ENCODE measurements at places on chromosomes 7 and 10. TPM values are rescaled to one million over a fixed set of nuclear protein-coding genes. Genes with fewer than 3 reads are reported as not detected.

DNA sequence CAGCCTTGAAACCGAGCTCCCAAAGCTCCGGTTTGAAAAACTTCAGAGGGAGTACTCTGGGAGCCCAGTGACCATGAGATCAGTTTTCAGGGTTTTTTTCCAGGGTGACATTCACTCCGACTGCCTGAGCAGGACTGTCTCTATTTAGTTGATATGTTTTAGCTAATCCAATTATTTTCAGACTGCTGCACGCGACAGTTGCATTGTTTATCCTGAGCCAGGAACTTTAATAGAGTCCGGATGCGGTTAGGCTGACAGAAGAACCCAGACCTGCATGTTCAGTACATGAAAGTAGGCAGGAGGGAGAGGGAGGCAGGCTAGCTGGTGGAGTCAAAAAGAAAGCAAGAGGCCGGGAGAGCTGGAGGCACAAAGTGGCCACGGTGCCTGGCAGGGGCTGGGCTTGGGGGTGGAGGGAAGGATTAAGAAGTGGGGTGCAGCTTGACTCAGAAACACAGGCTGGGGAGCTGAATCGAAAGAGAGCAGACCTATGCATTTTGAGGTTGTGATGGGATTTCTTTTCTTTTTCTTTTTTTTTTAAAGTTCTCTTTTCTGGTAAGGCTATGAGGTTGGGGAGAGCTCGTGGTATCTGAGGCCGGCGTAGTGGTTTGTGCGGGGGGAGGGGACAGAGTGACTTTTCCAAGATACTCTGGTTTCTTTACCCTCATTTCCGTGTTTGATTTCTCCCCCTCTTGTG is 5.7 kb downstream of the GATA3 start:
- no peak overlapping the region for H3K27ac ChIP-seq
- peaks cover 12% of the 10 kb centered on the region for H3K4me1 ChIP-seq
- no peak for DNase-seq
- peaks cover 97% of the 10 kb centered on the region for H3K27me3 ChIP-seq

- DNase-seq = no peak
- peaks cover 34% of the 10 kb centered on the region for H3K4me1 ChIP-seq
- no peak overlapping the region for H3K27ac ChIP-seq
- peaks cover 36% of the 10 kb centered on the region for H3K36me3 ChIP-seq
Observed at GRCh38 chr7:996079-996872, 13.3 kb downstream of the CYP2W1 start.

- H3K27ac ChIP-seq = no peak overlapping the region
- no peak for DNase-seq
- peaks cover 2% of the 10 kb centered on the region for H3K4me1 ChIP-seq
- no peaks in the 10 kb centered on the region for H3K36me3 ChIP-seq
Observed at GRCh38 chr10:62454687-62455397, 80.7 kb downstream of the ZNF365 start.

DNA sequence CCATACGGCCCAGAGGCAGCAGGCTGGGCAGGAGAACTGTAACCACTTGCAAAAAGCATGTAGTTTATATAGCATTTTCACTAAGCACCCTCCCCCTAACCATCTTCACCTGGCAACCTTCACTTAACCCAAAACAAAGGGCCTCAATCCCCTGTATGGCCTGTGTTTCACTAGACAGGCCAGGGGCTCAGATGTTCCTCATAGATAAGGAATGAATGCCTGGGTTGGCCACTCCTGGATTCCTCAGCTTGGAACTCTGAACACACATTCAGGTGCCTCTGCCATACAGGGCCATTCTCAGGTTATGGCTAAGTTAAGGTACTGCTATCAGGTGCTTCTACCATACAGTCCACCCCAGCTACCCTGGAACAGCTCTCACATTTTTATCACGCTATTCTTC is 10.3 kb upstream of the TMEM168 start:
- H3K27ac ChIP-seq = no peak overlapping the region
- no peak for DNase-seq
- H3K4me3 ChIP-seq = no peak overlapping the region
- no peaks in the 10 kb centered on the region for H3K27me3 ChIP-seq

DNA sequence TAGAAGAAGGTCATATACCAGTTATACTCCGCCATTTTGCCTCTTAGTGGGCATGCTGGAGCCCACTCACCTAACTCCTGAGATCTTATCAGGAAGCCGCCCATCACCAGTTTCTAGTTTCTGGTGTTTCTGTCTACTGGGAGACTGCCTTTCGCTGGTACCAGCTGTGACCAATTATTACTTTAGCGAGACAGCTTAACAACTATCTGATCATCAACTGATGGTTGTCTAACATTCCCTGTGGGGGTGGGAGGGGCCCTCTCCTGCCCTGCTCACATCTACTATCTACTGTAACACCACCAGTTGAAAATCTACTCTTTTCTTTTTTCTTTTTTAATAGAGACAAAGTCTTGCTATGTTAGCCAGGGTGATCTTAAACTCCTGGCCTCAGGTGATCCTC is 46.2 kb upstream of the C10orf67 start:
- DNase-seq = no peak
- no peak overlapping the region for H3K27ac ChIP-seq
- no peaks in the 10 kb centered on the region for H3K36me3 ChIP-seq
- H3K4me1 ChIP-seq = no peaks in the 10 kb centered on the region
- no peaks in the 10 kb centered on the region for H3K27me3 ChIP-seq

DNA sequence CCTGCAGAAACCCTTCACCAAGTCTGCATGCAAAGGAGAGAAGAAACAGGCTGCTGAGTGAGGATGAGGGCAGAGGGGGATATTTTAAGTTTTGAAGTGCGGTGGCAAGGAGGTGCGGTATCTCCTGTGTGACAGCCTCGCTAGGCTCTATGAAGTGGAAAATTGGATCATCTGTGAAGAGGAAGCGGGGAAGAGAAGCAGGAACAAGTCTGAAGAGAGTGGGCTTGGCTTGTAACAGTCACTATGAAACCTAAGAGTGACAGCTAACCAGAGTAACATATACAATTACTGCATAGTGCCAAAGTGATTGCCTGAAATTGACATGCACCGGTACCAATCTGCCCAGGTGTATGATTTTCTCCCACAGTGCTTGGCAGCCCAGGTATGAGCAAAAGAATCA is 287.5 kb upstream of the KLF14 start:
- no peak for DNase-seq
- no peaks in the 10 kb centered on the region for H3K4me1 ChIP-seq
- no peaks in the 10 kb centered on the region for H3K27me3 ChIP-seq
- no peaks in the 10 kb centered on the region for H3K36me3 ChIP-seq
- H3K4me3 ChIP-seq = no peak overlapping the region
- H3K27ac ChIP-seq = no peak overlapping the region

DNA sequence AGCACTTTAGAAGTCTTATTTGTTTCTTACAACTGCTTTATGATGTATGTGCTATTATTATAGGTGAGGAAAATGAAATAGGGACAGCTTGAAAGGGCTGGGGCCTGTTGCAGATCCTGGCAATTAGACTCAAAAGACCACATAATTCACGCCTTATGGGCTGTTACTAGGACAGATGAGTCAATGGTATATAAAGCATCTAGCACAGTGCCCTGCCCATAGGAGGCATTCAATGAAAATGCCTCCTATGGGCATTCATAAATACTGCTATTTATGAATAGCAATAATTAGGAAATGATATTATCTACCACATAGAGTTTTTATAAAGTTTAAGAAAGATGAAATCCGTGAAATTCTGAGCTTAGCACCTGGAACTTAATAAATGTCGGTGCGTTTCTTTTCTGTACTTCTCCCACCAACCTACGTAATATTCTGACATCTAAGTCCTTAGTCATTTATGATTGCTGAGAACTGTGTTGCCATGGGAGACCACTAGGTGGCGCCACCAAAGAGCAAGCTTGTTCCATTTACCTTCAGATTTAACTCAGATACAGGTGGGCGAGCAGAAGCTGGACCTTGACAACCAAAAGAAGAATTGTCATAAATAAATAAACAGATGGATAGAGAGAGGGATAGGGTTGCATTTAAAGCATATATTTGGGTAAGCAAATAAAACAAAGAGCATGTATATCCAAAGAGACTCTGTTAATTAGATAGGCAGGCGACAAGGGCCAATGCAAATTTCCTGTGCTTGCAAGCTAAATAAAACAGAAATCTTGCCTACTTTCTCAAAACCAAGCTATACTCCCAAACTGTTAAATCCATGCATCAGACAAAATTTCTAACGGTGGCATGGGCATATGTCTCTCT is 699.9 kb downstream of the INHBA start:
- peaks cover 3% of the 10 kb centered on the region for H3K4me1 ChIP-seq
- H3K27me3 ChIP-seq = no peaks in the 10 kb centered on the region
- no peak overlapping the region for H3K4me3 ChIP-seq
- no peak overlapping the region for H3K27ac ChIP-seq
- no peaks in the 10 kb centered on the region for H3K36me3 ChIP-seq

- H3K36me3 ChIP-seq = peaks cover under 1% of the 10 kb centered on the region
- H3K4me1 ChIP-seq = peaks cover 46% of the 10 kb centered on the region
- peaks cover 11% of the 10 kb centered on the region for H3K27me3 ChIP-seq
Observed at GRCh38 chr10:44385696-44386441, 972 bp upstream of the CXCL12 start.

- H3K4me1 ChIP-seq = peaks cover 49% of the 10 kb centered on the region
- H3K36me3 ChIP-seq = no peaks in the 10 kb centered on the region
- H3K4me3 ChIP-seq = no peak overlapping the region
Observed at GRCh38 chr10:132462463-132463332, 65.7 kb downstream of the PWWP2B start.

DNA sequence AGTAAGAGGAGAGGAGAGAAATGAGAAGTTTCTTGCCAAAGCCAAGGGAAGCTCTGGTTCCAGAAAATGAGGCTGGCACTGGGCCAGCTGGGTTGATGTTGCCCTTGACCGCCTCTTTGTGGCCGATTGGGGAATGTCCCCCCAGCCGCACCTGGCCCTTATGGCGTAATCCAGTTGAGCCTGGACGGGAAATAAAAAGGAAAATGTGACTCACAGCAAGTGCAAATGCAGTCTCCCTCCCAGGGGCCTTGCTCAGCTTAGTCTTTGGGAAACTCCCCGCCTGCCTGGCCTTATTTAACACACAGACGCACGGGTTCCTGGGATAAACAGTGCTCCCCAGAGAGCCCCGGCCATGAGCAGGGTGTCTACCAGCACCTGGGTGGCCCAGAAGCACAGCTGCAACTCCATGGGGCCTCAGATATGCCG is 174.8 kb downstream of the KIAA1217 start:
- H3K4me3 ChIP-seq = no peak overlapping the region
- H3K27me3 ChIP-seq = no peaks in the 10 kb centered on the region
- peak; percentile 99 for DNase-seq

- peaks cover 13% of the 10 kb centered on the region for H3K36me3 ChIP-seq
- no peaks in the 10 kb centered on the region for H3K27me3 ChIP-seq
Observed at GRCh38 chr7:55193245-55193644, 171.9 kb upstream of the LANCL2 start.

GRCh38 chr7:46153951-46154787 is 233.1 kb upstream of the IGFBP3 start:
- H3K4me3 ChIP-seq = no peak overlapping the region
- H3K4me1 ChIP-seq = peaks cover 2% of the 10 kb centered on the region
- H3K36me3 ChIP-seq = no peaks in the 10 kb centered on the region
- DNase-seq = no peak

- H3K36me3 ChIP-seq = peaks cover 20% of the 10 kb centered on the region
- DNase-seq = peak; percentile 47
- peaks cover 28% of the 10 kb centered on the region for H3K4me1 ChIP-seq
- no peaks in the 10 kb centered on the region for H3K27me3 ChIP-seq
- H3K27ac ChIP-seq = peak overlapping the region; percentile 13
Observed at GRCh38 chr7:74092964-74093471, 9.4 kb downstream of the LIMK1 start.

- DNase-seq = no peak
- H3K27ac ChIP-seq = no peak overlapping the region
- H3K4me1 ChIP-seq = no peaks in the 10 kb centered on the region
- H3K36me3 ChIP-seq = no peaks in the 10 kb centered on the region
- no peaks in the 10 kb centered on the region for H3K27me3 ChIP-seq
Observed at GRCh38 chr10:22690614-22691431, 23.6 kb downstream of the PIP4K2A start.

- peaks cover 2% of the 10 kb centered on the region for H3K36me3 ChIP-seq
- no peak overlapping the region for H3K27ac ChIP-seq
- H3K4me1 ChIP-seq = no peaks in the 10 kb centered on the region
- no peak overlapping the region for H3K4me3 ChIP-seq
Observed at GRCh38 chr10:114957122-114957521, 19.1 kb downstream of the TRUB1 start.

DNA sequence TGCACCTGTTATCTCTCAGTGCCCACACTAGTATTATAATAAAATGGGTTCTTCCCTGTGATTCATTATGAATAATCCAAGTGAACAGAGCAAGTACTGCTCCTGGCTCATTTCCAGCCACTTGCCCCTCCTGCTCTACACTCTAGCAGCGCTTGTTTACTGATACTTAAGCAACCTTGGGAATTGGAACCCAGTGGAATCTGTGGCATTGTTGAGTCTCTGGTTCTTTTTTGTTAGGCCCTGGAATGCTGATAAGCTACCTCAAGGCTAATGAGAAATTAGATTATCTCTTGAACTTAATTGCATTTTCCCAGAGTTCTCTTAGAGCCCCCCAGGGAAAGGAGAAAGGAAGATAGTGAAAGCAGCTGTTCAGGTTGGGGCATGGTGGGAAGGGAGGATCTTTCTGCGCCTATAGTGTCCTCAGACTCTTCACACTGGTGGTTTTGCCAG is 34.0 kb downstream of the PRKAR2B start:
- H3K4me1 ChIP-seq = no peaks in the 10 kb centered on the region
- H3K4me3 ChIP-seq = no peak overlapping the region
- peak; percentile 6 for DNase-seq
- no peaks in the 10 kb centered on the region for H3K36me3 ChIP-seq

DNA sequence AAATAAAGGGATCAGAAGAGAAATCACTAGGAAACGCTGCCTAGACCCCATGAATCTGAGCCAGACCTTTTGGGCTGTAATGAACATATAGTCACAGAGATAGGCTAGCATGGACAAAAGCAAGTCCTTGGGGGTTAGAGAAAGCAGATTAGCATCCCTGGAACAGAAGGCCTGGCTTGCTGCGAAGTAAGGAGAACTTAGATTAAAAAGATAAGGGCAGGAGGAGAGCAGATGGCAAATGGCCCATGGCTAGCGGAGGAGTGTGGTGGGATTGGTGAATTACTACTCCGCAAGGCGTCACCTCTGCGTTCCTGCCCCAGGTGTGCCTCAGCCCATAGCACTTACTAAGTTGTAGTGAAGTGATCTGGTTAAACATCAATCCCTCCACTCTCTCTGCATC is 92.3 kb upstream of the ZNF438 start:
- H3K36me3 ChIP-seq = no peaks in the 10 kb centered on the region
- no peak for DNase-seq
- no peak overlapping the region for H3K4me3 ChIP-seq
- H3K4me1 ChIP-seq = peaks cover 4% of the 10 kb centered on the region

CLDN4 gene
- 0.27 TPM for total RNA-seq

SPDYE1 gene
- total RNA-seq = not detected

CRYGN gene
- total RNA-seq = 0.09 TPM

PDZD7 gene
- total RNA-seq = 1.2 TPM

GIMAP5 gene
- 11.6 TPM for total RNA-seq

DCLRE1C gene
- total RNA-seq = 9.2 TPM

NEUROG3 gene
- total RNA-seq = not detected

FAM25A gene
- total RNA-seq = not detected

HIPK2 gene
- total RNA-seq = 6.6 TPM

POU6F2 gene
- 0.09 TPM for total RNA-seq

SLC13A1 gene
- not detected for total RNA-seq

MPP7 gene
- total RNA-seq = 4.8 TPM

TMEM140 gene
- 1.3 TPM for total RNA-seq

Data from muscle of leg (tissue), 16 donors.